CD4-positive, alpha-beta T cell treated with Interleukin-12 subunit alpha and Interleukin-12 subunit beta, for 1 hour (primary cell): ENCODE measurements at places on chromosomes 16 and 17.

DNA sequence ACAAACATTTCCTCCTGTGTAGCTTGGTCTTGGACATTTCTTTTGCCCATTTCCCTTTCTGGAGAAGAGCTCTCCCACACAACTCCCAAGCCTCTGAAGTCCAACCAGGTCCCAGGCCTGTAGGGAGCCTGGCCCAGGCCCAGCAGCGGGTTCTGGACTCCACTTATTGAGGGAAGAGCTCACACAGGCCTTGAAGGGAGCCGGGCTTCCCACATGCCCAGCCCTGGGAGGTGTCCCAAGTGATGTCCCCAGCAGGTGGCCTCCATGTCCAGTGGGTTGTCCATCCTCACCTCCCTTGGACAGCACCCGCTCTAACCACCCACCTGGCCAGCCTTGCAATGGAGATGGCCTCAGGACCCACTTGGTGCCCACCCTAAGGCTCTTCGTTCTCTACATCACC is 5.9 kb upstream of the EPX start:
- DNase-seq: no peak

- no peak for DNase-seq
These were observed 102.9 kb downstream of the HIC1 start for GRCh38 chr17:2157675-2158395.

DNA sequence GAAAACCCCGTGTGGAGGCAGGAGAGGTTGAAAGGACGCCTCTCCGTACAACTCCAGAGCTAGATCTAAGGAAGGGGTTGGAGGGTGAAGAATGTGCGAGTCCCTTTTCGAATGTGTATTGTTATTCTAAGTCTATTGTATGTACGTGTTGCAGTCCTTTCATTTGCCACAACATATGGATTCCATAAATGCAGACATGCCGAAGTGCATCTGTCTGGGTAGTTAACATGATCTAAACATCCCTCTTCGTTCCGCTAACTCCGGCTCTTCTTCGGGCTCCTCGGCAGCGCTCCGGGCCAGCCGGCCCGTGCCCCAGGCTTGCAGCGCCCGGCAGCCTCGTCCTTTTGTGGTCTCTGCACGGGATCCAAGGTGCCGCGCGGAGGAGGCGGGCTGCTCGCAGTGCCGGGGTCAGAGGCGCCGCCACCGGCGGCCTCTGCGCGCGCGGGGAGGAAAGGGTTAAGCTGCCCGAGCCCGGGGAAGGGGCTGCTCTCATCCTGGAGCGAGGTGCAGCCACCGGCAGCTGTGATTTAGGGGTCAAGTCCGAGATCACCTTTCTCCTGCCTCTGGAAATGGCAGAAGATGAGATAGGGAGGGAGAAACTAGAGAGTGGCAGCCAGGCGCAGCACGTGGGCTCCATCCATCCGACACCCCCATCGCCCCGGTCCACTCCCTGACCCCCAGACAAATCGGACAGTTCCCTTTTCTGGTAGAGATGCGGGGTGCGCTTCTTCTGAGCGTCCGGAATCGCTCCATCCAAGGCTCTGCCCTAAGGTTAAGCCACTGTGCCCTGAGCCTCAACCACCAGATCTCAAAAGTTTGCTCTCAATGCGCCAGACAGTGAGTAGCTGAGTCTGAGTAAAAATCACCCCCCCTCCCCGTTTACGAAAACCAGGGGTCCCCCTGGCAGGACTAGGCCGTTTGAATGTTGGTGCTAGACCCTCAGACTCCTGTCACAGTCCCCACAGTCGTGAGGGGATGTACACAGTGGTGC is 15.1 kb upstream of the ZFHX3 start:
- DNase-seq: no peak

GRCh38 chr17:40862985-40863733 is 3.9 kb downstream of the KRT12 start:
- DNase-seq: no peak

- DNase-seq: no peak
These were observed 36.6 kb downstream of the CYLD start for GRCh38 chr16:50778284-50779163.

- no peak for DNase-seq
These were observed 198.8 kb upstream of the CACNG5 start for GRCh38 chr17:66636111-66636510.

DNA sequence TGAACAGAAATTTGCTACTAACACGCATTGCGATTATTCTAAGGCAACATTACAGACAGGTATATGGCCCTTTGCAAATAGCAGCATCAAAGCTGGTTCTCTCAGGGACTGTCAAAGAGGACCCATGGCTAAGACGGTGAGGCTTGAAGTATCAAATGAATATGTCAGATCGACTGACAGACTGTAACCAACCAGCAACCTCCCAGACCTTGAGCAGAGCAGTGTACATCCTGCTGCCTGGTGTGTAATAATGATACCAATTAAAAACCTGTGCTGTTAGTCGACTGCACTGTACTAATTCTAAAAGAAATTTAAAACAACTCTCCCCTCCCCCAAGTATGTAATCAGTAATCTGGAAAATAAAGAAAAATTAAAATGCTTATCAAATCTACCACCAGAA is 35.9 kb upstream of the GHDC start:
- no peak for DNase-seq

GRCh38 chr16:82867485-82867884 is 240.7 kb downstream of the CDH13 start:
- DNase-seq: no peak

GRCh38 chr17:48577330-48577945 is 712 bp downstream of the HOXB4 start:
- no peak for DNase-seq

- DNase-seq: no peak
These were observed 15.9 kb upstream of the FASN start for GRCh38 chr17:82113941-82114340.

GRCh38 chr16:8722025-8722348 is 47.6 kb downstream of the ABAT start:
- no peak for DNase-seq

DNA sequence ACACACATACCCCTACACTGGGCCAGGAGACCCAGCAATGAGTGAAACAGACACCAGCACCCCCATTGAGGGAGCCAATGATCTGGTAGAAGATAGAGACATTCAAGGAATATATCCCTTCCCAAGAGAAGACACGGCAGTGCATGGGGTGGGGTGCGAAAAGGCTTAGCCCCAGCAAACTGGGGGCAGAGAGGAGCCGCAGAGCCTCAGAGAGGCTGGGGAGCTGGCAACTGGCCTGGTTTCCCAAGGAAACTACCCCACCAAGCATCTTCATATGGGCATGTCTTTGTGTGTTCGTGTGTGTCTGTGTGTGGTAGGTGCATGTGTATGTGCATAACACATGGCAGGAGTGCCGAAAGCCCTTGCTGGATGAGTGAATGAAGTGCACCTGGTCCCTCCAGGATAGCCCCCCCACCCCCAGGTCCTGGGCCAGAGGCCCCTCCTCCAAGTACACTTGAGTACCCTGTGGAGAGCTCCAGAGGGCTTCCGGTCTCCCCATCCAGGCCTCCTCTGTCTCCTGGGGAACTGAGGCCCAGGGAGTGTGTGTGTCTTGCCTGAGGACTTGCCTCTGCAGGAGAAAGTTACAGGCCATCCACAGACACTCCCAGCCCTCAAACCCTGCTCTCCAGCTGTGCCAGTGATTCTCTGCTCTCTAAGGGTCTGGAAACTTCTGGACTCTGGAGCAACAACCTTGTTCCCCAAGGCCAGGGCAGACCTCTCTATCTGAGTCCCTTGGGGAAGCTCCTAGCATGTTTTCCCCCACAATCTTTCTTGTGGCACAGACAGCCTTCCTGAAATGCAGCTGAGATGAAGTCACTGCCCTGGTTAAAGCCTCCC is 15.9 kb downstream of the TBX2 start:
- no peak for DNase-seq

DNA sequence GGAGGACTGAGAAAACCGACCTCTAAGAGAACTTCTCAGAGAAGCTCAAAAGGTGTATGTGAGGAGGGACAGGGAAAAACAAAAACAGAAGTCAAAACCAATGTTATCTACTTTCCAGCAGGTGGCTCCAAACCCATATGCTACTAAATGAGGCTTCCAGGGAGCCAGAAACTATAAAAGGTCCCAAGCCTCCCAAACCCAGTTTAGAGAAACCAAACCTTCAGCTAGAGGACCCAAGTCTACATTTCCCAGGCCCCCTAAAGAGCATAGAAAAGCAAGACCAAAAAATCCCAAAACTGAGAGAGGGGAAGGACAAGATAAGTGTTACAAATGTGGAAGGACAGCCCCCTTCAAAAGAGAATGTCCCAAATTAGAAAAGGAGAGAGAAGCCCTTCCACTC is 3.7 kb downstream of the HPR start:
- peak; percentile 23 for DNase-seq

DNA sequence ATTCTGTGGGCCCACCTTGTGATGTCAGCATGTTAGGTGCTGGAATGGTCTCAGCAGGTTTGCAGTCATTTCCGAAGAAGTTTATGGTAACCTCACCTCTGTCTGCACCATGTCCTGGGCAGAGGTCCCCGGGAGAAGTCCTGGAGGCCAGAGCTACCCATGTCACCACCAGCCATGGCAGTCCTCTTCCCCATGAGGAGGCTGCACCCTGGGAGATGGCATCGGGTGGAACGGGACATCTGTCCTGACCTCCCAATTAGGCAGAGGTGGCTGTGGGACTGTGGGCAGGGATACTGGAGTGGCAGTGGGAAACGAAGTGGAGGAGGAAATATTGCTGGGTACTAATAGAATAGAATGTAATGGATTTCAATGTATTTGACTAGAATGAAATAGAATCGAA is 511.8 kb upstream of the WSB1 start:
- DNase-seq: no peak

- no peak for DNase-seq
These were observed 20.4 kb downstream of the CDH5 start for GRCh38 chr16:66386629-66387622.

- DNase-seq: no peak
These were observed 5.9 kb downstream of the KRT31 start for GRCh38 chr17:41391535-41391934.

DNA sequence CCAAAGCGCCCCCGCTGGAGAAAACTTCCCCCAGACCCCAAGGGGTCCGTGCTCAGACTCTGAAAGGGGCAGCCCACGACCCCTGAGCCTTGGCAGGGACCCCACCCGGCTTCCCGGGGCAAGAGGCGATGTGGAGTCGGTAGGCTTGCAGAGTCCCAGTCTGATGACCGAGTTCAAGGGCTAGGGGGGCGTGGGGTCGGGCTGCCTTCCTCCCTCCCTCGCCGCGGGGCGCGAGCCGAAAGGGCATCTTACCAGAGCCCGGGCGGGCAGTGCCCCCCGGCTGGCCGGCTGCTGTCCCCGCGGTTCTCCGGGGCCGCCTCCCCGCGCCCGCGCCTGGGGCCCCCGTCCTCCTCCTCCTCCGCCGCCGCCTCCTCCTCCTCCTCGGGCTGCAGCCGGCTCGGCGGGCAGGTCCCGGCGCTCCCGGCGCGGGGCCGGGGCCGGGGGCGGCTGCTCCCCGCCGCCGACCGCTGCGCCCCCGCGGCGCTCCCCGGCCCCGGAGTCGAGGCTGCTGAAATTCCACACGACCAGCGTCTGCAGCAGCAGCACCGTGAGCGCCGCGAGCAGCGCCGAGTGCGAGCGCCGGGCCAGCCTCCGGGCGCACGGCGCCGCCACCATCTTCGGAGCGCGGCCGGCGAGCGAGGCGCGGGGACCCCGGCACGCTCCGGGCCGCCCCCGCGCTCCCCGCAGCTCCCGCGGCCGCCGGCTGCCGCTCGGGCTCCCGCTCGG is 415 bp downstream of the XYLT1 start:
- no peak for DNase-seq

DNA sequence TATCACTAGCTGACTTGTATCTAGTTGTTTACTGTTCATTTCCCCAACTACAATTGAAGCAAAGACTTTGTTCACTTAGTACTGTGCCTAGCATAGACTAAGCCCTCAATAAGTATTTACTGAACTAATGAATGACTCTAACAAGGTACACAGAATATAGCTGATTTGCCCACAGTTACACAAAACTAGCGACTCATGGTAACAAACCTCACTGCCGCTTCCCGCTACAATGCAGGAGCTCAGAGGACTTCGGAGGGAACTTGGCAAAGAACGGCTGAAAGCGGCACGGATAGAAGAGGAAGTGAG is 524 bp downstream of the EFTUD2 start:
- DNase-seq: no peak

GRCh38 chr16:11915114-11915643 is 577 bp downstream of the GSPT1 start:
- DNase-seq: no peak

- no peak for DNase-seq
These were observed 32.0 kb upstream of the SUPT4H1 start for GRCh38 chr17:58383892-58384462.

DNA sequence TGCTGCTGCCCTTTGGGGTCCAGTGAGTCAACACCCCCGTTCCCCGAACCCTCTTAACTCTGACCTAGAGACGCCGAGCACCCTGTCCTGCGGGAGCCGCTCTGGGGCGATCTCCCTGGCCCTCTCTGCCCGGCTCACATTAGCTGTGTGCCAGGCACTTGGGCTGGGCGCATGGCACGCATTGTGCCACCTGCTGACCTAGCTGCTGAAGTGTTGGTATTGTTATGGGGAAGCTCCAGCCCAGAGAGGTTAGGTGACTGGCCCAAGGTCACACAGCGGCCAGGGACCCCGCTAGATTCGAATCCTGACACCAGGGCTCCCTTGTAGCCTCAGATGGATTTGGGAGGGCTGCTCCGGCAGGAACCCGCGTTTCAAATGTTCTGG is 1.1 kb downstream of the HSD17B1 start:
- peak; percentile 27 for DNase-seq

DNA sequence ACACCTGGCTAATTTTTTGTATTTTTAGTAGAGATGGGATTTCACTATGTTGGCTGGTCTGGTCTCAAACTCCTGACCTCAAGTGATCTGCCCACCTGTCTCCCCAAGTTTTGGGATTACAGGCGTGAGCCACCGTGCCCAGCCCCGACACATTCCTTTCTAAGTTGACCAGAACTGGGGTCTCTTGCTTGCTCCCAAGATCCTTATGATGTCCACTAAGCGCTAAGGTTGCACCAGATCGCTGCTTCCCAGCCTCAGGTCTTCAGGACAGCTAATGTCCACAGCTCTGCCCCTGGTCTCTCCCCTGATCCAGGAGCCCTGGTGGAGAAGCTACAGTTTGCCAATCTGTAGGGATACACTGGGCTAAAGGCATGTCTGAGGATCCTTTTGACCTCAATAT is 29.5 kb downstream of the NSMCE1 start:
- no peak for DNase-seq

- peak; percentile 72 for DNase-seq
These were observed 3.8 kb upstream of the TAC4 start for GRCh38 chr17:49851387-49852291.

GRCh38 chr16:65222049-65222448 is 100.2 kb upstream of the CDH11 start:
- DNase-seq: no peak

GRCh38 chr16:11136600-11136999 is 119.4 kb downstream of the SOCS1 start:
- no peak for DNase-seq

GRCh38 chr17:81833921-81834830 is 674 bp downstream of the PPP1R27 start:
- no peak for DNase-seq

DNA sequence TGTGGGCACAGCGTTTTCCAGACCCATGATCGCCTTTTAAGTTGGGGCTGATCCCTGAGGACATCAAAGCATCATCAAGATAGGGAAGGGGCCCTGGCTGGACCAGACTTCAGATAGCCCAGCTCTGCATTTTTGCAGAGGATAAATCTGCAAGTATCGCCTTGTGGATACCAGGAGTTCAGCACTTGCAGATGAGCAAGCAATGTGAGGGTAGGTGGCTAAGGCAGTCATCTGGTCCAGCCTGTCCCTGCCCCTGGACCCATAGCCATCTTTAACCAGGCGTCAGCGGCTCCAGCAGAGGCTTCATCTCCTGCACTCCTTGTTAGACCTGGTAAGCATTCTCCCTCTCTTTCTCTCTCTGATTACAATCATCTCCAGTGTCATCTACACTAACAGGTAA is 9.0 kb upstream of the MRPS23 start:
- no peak for DNase-seq

GRCh38 chr17:37735165-37735564 is 9.7 kb downstream of the HNF1B start:
- DNase-seq: no peak
